ENCODE measurements at places on chromosomes 1 and 21.

GRCh38 chr1:66160719-66161118 is 368.0 kb downstream of the PDE4B start:
- DNase-seq = no peak

DNA sequence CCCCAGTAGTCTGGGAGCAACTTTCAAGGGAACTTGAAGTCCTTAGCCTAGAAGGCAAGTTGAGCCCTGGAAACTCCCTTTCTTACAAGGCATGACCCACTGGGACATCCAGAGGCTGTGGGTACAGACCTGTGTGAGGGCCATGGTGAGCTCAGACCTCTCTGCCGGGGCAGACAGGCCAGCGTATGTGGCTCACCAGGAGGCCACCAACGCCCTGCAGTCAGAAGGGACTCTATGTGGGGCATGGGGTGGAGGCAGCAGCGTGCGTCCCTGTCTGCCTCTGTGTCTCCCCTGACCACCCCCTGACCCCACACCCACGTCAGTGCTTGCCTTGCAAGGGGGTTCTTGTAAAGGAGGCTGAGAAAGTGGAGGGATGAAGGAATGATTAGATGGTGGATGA is 10.8 kb downstream of the COQ8A start:
- DNase-seq = no peak

DNA sequence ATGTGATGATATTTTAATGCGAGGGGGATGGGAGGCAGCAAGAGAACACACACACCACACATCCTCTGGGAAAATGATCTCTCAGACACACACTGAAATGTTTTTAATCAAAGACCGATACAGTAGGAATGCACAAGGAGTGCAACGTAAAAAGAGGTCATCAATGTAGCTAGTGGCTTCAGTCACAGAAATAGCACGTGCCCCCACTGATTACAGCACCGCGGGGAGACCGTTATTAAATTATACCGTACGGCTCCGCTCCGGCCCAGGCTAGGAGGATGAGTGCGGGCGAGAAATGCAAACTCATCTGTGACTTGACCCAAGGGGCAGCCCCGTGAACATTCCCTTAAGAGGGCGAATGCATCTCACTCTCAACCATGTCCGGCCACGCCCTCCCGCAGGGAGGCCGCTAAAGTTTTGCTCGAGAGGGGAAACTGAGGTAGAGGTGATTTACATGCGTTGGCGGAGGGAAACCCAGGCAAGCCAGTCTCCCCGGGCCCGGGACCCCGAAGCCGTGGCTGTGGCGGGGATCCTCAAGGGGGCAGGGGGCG is 552 bp downstream of the UBR4 start:
- DNase-seq = no peak

- DNase-seq = no peak
These were observed 48.8 kb downstream of the PPP1R12B start for GRCh38 chr1:202397256-202397655.

- no peak for DNase-seq
These were observed 8.3 kb downstream of the SHISA4 start for GRCh38 chr1:201896951-201897391.

Measured in NCI-H1092 (cell line).